ENCODE measurements at places on chromosomes 4 and X.
A peak's percentile ranks its signal among the peaks of the same experiment; 100 is the strongest.

DNA sequence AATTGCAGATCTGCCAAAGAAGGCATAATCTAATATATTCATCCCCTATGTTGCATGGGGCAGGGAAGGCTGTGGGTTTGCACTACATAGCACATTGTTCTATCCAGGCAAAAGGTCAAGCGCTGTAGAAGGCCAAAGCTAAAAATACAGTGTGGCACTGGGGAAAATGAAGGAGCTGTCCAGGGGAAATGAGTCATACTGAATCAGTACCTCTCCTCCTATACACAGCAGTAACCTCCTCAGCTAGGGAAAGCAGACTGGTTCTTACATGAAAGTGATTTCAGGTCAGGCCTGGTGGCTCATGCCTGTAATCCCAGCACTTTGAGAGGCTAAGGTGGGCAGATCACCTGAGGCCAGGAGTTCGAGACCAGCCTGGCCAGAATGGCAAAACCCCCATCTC lies 31.0 kb upstream of the SLC25A4 start:
- DNase-seq: no peak

DNA sequence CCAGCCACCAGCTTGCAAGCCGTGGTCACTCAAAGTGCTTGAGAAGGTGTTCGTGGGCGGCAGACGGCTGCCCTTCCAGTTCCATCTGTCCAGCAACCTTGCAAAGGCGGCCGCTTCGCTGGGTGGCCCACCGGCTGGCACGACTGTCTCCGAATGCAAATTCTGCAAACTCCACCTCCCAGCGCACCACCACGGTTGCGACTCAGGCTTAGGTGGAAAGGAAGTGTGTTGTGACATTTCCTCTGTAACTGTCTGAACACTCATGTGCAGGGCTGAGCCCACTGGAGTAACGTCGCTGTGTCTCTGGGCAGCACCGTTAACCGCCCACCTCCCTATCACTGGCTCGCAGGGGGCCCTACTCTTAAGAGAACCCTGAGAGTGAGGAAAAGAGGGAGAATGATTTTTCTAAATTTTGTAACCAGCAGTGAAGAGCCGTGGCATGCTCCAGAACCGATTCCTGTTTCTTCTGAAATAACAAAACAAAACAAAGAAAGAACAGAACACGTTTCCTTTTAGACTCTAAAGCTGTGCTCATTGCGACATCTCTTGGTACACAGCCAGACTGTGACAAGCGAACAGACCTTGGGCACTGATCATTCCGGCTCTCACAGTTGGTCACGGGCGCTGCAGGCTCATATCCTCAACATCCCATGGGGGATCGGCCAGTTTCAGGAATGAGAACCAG lies at the start of gene P2RY8:
Gene P2RY8, minus strand, starts transcription at position 155 of the 685 bp plus-strand sequence. CDS start 70,627 bp downstream, outside the sequence.
- peak; percentile 62 for DNase-seq

GRCh38 chrX:120755066-120755846 lies 120.4 kb downstream of the CT47B1 start:
- no peak for DNase-seq

DNA sequence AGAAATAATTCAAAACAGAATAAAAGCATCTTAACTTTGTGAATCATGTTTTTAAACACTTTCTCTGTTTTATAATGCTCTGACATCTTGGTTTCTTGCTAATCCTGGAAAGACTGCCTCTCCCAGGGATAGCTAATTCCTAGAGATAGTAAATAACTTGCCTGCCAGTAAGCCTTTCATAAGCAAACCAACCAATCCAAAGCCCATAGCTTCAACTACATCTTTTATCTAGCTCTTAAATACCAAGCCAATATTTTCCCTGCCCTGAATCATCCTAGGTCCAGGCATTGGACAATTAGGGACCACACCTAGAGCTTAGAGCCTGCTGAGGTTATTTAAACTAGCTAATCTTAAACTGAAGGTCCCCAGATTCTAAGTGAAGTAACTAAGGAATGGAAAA lies 223.7 kb upstream of the DIPK2B start:
- no peak for DNase-seq

DNA sequence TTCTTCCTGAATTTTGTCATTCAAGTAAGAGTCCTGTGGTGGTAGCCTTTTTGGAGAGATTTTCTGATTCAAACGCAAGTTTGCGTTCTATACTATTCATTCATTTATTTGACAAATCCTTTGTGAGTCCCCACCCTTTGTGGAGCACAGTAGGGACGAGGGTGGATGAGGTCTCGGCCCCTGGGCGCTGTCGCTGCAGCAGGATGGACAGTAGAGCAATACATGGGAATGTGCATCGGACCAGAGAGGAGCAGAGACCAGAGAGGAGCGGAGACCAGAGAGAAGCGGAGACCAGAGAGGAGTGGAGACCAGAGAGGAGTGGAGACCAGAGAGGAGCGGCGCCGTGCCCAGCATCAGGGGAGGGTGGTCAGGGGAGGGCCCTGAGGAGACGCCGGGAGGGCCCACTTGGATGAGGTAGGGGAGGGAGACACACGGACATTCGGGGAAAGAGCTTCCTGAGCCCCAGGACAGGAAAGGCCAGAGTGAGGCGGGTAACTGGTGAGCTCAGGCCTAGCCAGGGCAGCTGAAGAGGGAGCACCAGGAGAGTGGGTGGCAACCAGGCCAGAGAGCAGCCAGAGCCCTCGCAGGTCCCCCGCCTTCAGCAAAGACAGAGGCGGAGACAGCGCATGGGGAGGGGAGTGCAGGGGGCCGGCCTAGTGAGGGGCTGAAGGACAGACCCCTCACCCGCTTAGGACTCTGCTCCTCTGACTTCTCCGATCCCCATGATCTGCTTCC lies 67.3 kb downstream of the NAT8L start:
- no peak for DNase-seq

DNA sequence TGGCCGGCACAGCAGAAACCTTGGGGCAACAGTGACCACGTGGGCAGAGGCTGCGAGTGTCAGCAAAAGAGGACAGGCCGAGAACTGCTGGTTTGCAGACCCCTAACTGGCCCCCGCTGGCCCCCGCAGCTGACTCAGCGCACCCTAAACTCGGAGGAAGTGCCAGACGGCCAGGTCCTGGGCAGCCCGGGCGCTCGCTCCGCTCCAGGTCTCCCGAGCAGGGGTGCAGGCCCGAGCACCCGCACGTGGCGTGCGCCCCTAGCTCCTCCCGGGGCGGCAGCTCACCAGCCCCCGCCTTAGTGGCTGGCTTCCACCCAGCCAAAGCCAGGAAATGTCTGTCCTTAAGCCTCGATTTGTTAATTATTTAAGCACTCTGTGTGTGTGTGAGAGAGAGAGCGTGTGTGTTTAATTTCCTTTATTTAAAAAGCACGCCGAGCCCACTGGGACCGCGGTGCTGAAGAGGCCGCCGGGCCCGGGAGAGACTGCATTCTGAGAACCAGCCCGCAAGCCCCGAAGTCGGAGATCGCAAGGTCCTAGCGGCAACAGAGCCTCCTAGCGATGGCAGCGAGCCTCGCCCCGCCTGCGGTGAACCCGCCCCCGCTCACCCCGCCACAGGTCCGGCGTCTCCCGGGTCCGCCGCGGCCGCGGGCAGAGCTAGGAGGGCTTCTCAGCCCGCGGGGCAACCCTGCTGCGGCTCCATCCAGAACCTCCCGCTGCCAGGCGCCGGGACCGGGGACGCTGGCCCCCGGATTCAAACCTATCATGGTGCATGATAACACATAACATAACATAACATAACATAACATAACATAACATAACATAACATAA lies 45.9 kb upstream of the CDKN2AIP start:
- DNase-seq: peak; percentile 28

DNA sequence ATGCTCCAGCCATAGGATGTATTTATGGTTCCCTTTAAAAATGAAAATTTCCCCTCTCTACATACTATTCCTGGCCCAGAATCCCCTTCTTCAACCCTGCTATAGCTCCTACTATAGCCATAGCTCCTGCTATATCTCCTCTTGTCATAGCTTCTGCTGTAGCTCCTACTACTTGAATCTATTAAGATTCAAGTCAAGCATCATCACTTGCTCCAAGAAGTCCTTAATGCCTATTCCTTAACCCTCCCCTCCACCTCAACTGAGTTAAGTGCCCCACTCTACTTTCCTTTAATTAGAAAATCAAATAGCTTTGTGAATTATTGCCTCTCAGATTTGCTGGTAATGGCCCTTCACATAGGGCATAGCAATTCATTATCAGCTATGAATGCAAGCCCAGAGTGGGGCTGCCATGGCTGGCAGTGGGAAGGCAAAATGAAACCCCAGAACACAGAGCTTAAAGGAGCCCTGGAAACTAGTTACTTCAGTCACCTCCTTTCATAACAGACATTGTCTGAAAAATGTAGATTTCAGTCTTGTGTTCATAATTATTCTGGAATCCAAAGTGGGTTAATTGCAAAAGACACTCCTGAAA lies 15.4 kb downstream of the OCIAD2 start:
- DNase-seq: no peak

- no peak for DNase-seq
Observed at GRCh38 chr4:103089481-103089880, 10.2 kb downstream of the BDH2 start.

GRCh38 chr4:91359041-91360031 lies 944.4 kb upstream of the GRID2 start:
- DNase-seq: no peak

DNA sequence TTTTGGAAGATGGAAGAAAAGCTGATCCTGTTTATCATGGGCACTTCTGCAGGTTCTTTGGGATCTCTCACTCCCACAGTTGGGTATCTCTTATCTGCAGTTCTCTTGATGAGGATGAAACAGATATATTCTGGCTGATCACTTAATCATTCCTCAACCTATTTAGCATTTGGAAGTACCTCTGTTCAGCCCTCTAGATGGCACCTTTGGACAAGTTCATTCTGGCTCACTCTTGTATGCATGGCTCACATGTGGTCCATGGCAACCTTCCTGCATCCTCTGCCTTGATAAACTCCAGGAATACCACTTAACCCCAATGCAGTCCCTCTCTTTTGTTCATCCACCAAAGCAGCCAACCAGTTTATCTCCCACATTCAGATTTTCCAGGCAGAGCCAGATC lies 74.2 kb downstream of the SMARCA5 start:
- no peak for DNase-seq

DNA sequence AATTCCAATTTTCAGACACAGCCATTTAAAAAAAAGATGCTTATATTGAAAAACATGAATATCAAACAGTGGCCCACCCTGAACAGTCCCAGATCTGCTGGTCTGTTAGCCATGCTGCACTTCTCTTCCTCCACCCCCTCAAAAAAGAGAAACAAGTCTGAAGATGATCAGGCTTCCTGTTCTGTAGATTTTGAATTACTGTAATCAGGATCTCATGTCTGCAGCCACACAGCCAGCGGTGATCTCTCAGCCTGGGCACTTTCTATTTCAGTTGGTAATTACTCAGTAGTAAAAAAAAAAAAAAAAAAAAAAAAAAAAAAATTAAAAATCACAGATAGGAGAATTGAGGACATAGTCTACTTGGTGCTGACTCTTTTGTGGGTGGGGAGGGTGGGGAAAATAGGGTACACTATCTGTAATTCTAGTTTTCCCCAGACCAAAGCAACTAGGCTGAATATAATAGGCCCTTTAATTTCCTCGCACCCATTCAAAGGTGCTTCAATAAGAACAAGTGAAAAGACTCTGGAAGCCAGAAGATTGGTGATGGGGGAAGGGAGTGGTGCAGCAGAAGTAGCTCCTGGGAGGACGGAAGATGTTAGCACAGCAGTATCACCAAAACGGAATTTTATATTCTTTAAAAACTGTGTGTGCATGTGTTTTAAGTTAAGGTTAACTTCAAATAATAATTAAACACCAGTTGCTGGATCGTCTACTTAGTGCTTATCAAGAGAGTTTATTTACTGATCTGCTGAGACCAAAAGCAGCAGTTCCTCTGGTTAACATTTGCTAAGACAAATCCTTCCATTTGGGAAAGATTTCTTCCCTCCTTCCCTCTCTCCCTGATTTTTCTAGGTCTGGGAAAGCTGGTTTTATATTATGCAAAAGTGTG lies 47.0 kb downstream of the SPRY1 start:
- DNase-seq: no peak

- DNase-seq: no peak
Observed at GRCh38 chr4:17296921-17297890, 214.7 kb downstream of the QDPR start.

DNA sequence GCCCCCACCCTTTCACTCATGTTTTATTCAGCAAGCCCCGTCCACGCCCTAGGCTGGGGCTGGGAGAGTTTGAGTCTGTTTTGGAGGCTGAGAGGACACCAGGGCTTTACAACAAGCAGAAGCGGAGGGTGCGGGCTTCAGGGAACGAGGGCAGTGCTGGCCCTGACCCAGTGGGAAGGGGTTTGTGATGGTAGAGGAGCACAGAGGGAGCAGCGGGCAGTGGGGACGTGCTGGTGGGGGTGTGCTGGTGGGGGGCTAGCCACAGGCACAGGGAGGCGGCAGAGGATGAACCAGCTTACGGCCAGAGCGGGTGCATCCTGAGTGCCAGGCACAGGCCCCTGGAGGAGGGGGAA lies 26.4 kb downstream of the NSG1 start:
- no peak for DNase-seq

DNA sequence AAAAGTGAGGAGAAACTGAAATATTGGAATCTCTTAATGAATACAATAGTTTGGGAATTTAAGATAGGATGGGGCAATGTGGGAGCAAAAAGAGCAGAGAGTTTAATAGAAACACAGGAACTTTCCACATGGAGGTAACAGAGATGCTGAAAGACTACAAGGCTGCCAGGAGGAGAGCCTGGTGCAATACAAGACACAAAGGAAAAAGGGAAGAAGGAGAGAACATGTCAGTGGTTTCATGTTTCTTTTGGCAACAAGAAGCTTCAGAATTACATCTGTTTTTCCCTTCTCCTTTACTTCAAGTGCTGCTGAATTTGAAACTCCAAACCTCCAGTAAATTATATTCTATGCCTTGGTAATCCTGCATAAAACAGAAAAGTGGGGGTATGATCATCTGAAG lies 474.3 kb downstream of the FAT4 start:
- DNase-seq: no peak

- no peak for DNase-seq
Observed at GRCh38 chr4:140719022-140719421, 37.2 kb downstream of the TBC1D9 start.

DNA sequence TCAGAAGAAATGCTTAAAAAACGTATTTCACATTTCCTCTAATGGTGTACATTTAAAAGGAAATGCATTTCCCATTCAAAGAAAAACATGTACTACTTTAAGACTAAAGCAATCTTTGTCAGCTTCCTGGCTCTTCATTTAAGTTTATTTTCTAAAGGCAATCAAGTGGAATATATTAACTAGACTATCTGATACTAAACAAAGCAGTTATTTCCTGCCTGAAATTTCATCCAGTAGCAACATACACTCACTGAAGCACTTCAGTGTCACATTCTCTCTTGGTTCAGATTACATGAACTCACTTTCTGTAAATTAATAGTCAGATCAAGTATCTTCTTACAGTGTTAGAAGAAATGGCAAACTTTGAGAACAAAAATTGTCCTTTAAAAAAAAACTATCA lies 42.5 kb downstream of the LRBA start:
- DNase-seq: no peak

DNA sequence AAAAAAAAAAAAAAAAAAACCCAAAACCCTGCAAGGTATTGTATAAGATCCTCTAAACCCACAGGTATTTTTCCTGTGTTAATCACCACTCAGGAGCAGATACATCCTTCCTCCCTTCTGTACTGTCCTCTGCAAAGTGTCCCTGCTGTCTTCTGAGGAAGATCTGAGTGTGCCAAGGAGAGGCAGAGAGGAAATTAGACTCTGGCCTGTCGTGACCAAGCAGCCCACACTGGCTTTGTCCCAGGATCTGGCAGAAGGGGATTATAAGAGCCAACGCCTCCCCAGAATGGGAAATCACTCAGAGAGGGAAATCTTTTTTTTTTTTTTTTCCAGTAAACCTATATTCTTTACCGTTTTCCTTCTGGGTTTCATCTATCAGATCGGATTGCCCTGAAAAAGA lies 39.6 kb downstream of the PTCHD1 start:
- no peak for DNase-seq

All from omental fat pad (tissue), 4 donors.